Fibroblast of lung (primary cell): ENCODE measurements at places on chromosomes 11 and 22. TPM values are rescaled to one million over a fixed set of nuclear protein-coding genes. Genes with fewer than 3 reads are reported as not detected.

GRCh38 chr11:133598906-133599305, 66.6 kb upstream of the OPCML start:
- no peak overlapping the region for H3K4me3 ChIP-seq
- no peak overlapping the region for H3K27ac ChIP-seq
- no peaks in the 10 kb centered on the region for H3K36me3 ChIP-seq
- no peaks in the 10 kb centered on the region for H3K27me3 ChIP-seq

GRCh38 chr11:67400942-67401494, 640 bp downstream of the PPP1CA start:
- peaks cover 20% of the 10 kb centered on the region for H3K36me3 ChIP-seq
- no peak for DNase-seq
- peak overlapping the region; percentile 89 for H3K27ac ChIP-seq
- H3K4me1 ChIP-seq, result peaks cover 6% of the 10 kb centered on the region

DNA sequence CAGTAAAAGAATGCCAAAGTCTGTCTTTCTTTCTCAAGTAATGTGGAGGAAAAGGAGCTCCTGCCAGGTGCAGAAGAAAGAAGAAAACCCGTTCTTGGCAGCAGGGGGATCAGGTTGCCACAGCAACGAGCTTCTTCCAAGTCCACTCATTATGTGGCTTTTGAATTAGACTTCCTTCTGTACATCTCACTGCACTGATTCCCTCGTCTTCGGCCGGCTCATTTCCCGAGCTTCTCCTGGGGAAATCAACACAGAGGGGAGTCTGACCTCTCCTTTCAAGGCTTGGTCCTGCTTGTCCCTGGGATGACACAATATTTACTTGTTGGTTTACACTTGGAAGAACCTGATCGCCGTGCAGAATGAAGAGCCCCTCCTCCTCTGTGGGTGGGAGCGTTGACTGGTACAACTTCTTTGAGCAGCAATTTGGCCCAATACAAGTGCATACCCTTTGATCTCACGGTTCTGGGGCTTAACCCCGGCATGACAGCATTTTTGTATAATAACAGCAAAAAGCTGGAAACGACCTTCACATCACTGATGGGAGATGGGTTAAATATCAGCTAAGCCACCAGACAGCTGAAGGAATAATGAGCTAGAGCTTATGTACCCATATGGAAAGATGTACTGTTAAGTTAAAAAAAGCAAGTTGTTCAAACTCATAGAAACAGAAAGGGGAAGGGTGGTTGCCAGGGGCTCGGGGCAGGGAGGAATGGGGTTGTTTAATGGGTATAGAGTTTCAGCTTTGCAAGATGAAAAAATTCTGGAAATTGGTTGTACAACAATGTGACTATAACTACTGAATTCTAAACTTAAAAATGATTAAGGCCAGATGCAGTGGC, 35.4 kb downstream of the MCHR1 start:
- H3K4me1 ChIP-seq, result peaks cover 9% of the 10 kb centered on the region
- no peak overlapping the region for H3K27ac ChIP-seq
- H3K36me3 ChIP-seq, result no peaks in the 10 kb centered on the region
- H3K27me3 ChIP-seq, result no peaks in the 10 kb centered on the region
- peak; percentile 90 for DNase-seq
- no peak overlapping the region for H3K4me3 ChIP-seq

- no peak for DNase-seq
- peaks cover 10% of the 10 kb centered on the region for H3K27me3 ChIP-seq
- no peaks in the 10 kb centered on the region for H3K36me3 ChIP-seq
- no peak overlapping the region for H3K4me3 ChIP-seq
These were observed 22.8 kb downstream of the PIM3 start for GRCh38 chr22:49983148-49984042.

- H3K4me3 ChIP-seq, result no peak overlapping the region
- peaks cover 15% of the 10 kb centered on the region for H3K4me1 ChIP-seq
- DNase-seq, result peak; percentile 24
- no peak overlapping the region for H3K27ac ChIP-seq
These were observed 2.7 kb downstream of the TMEM123 start for GRCh38 chr11:102449651-102450570.

- no peak overlapping the region for H3K27ac ChIP-seq
- no peaks in the 10 kb centered on the region for H3K4me1 ChIP-seq
- H3K36me3 ChIP-seq, result no peaks in the 10 kb centered on the region
- no peak overlapping the region for H3K4me3 ChIP-seq
These were observed 47.2 kb upstream of the ADA2 start for GRCh38 chr22:17266251-17266971.

DNA sequence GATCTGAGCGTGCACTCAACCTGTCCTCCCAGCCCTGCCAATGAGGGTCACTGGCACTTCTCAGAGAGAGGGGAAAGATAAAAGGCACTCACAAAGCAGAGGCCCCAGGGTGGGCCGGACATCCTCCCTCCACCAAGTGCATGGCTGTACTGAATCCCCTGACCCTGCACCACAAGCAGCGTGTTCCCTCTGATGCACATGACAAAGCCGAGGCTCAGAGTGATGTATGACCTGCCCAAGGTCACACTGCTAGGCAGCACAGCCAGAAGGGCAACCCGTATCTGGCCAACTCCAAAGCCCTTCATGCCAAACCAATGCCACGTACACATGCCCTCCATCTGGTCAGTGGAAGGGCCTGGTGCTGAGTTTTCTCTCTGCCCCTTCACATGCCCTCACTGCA, 22.1 kb downstream of the SPATA19 start:
- DNase-seq, result no peak
- no peak overlapping the region for H3K4me3 ChIP-seq
- no peaks in the 10 kb centered on the region for H3K4me1 ChIP-seq
- H3K27me3 ChIP-seq, result no peaks in the 10 kb centered on the region

- H3K27ac ChIP-seq, result no peak overlapping the region
- no peak overlapping the region for H3K4me3 ChIP-seq
- no peak for DNase-seq
- H3K27me3 ChIP-seq, result no peaks in the 10 kb centered on the region
These were observed 70.7 kb downstream of the PAK1 start for GRCh38 chr11:77403211-77403610.

DNA sequence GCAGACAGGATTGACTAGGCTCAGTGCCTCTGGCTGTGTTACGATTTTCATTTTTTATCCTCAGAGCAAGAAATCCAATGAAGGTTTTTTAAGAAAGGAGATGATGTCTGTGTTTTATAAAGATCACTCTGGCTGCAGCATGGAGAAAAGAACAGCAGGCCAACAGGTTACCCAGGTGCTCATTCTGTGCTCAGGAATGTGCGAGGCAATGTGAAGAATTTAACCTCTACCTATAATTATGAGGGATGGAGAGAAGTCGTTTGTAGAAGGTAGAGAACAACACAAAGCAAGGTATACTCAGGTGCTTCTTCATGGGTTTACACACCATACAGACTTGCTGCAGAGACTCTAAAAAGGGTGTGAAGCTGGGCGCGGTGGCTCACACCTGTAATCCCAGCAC, 10.0 kb upstream of the RTCB start:
- no peaks in the 10 kb centered on the region for H3K36me3 ChIP-seq
- H3K4me3 ChIP-seq, result no peak overlapping the region
- no peaks in the 10 kb centered on the region for H3K4me1 ChIP-seq
- no peak for DNase-seq

DNA sequence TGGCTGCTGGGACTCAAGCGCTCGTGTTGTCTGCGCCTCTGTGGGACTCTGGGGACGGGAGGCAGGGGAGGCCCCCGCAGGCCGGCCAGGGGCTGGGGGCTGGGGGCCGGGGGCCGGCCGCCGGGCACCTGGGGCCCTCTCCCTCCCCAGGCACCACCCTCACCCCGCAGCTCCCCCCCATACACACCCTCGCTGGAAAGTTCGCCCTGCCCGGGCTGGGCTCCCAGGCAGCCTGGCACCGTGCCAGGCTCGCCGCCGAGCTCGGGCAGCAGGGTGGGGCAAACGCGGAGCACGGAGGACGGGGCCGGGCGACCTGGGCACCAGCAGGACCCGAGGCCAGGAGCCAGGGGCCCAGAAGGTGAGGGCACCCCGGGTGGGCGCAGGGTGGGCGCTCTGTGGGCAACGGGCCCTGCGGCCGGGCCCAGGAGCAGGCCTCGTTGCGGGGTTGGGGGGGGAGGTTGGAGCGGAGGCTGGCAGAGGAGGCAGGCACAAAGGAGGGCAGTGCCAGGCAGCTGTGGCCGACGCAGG, 76.7 kb upstream of the WNT7B start:
- peak overlapping the region; percentile 79 for H3K27ac ChIP-seq
- peaks cover 24% of the 10 kb centered on the region for H3K4me1 ChIP-seq
- no peaks in the 10 kb centered on the region for H3K36me3 ChIP-seq

- DNase-seq, result no peak
- H3K4me1 ChIP-seq, result no peaks in the 10 kb centered on the region
- peaks cover 3% of the 10 kb centered on the region for H3K27me3 ChIP-seq
- H3K4me3 ChIP-seq, result no peak overlapping the region
These were observed 15.9 kb upstream of the P2RY2 start for GRCh38 chr11:73201888-73202780.

- H3K4me1 ChIP-seq, result no peaks in the 10 kb centered on the region
- H3K27me3 ChIP-seq, result no peaks in the 10 kb centered on the region
- H3K4me3 ChIP-seq, result no peak overlapping the region
- DNase-seq, result no peak
These were observed 4.4 kb downstream of the MTMR3 start for GRCh38 chr22:29887358-29887757.

GRCh38 chr11:64745521-64746328, 1.8 kb upstream of the RASGRP2 start:
- no peak overlapping the region for H3K27ac ChIP-seq
- DNase-seq, result peak; percentile 49
- no peaks in the 10 kb centered on the region for H3K36me3 ChIP-seq
- H3K27me3 ChIP-seq, result peaks cover 18% of the 10 kb centered on the region
- no peak overlapping the region for H3K4me3 ChIP-seq

- no peak overlapping the region for H3K27ac ChIP-seq
- no peak for DNase-seq
- no peaks in the 10 kb centered on the region for H3K4me1 ChIP-seq
- peaks cover 7% of the 10 kb centered on the region for H3K27me3 ChIP-seq
- H3K36me3 ChIP-seq, result no peaks in the 10 kb centered on the region
- no peak overlapping the region for H3K4me3 ChIP-seq
These were observed 120.8 kb downstream of the NECTIN1 start for GRCh38 chr11:119608201-119608600.

GRCh38 chr11:73404506-73405145, 28.4 kb downstream of the RELT start:
- no peak overlapping the region for H3K4me3 ChIP-seq
- no peak overlapping the region for H3K27ac ChIP-seq
- H3K4me1 ChIP-seq, result no peaks in the 10 kb centered on the region
- no peak for DNase-seq
- H3K27me3 ChIP-seq, result no peaks in the 10 kb centered on the region

- no peak overlapping the region for H3K4me3 ChIP-seq
- H3K36me3 ChIP-seq, result no peaks in the 10 kb centered on the region
- H3K4me1 ChIP-seq, result no peaks in the 10 kb centered on the region
- no peak overlapping the region for H3K27ac ChIP-seq
- DNase-seq, result no peak
These were observed 15.0 kb upstream of the ALX4 start for GRCh38 chr11:44324749-44325525.

DNA sequence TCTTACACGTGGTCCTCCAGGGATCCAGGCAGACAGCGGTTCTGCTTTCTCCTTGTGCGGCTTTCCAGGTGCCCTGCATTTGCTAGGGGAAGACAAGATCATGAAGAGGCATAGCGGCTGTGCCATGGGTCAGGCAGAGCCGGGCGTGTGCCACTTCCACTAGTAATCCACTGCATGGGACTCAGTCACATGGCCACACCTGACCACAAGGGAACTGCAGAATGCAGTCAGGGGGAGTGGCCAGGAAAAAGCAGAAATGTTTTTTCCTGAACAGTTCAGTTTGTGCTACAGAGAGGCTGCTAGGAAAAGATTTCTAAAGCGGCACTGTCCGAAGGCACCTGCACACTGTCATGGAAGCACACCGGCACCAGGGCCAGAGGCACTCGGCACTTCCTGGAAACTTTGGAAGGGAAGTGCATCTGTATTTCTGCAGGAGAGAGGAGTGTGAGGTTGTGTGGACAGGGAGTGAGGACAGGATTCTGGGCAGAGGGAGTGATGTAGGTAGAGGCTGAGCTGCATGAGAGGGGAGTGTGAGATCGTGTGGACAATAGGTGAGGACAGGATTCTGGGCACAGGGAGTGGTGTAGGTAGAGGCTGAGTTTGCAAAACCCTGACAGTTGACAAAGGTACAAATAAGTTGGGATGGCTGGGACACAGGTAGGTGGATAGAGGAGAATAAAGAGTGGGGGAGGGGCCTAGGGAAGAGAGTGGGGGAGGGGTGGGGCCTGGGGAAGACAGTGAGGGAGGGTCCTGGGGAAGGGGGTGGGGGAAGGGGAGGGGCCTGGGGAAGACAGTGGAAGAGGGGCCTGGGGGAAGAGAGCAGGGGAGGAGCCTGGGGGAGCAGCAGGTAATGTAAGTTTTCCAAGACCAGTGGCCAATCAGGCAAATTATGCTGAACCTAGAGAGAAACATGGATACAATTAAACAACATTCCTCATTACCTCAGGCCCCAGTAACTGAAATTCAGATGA, 1436.3 kb downstream of the TBC1D22A start:
- no peak overlapping the region for H3K4me3 ChIP-seq
- H3K27ac ChIP-seq, result no peak overlapping the region
- H3K4me1 ChIP-seq, result no peaks in the 10 kb centered on the region
- H3K36me3 ChIP-seq, result no peaks in the 10 kb centered on the region
- no peak for DNase-seq

DNA sequence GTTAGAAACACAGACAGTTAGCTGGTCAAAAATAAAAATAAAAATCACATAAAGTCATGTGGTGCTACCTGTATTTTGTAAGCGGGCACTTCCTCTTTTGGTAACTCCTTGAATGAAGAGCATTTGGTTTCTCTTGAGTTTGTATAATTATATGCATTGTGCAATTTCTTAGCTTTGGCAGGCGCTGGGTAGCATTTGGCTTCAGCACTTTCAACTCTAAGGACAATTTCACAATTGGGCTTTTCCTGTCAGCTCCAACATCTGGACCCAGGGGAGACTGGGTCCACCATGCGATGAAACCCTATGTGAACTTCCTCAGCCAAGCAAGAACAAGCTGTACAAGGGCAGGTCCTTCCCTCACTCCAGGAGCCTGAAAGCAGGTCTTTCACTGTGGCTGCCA, 169.1 kb downstream of the RRAS2 start:
- no peaks in the 10 kb centered on the region for H3K36me3 ChIP-seq
- H3K4me1 ChIP-seq, result no peaks in the 10 kb centered on the region
- no peaks in the 10 kb centered on the region for H3K27me3 ChIP-seq
- no peak overlapping the region for H3K27ac ChIP-seq
- DNase-seq, result no peak

NXPE1 gene
- total RNA-seq, result not detected in 2 replicates

DNAJB7 gene
- total RNA-seq, result not detected in 2 replicates

OSBP2 gene
- 0.51 and 3.8 TPM in 2 replicates for total RNA-seq

PAMR1 gene
- 159 and 189 TPM in 2 replicates for total RNA-seq

KCTD17 gene
- total RNA-seq, result 19.3 and 19.5 TPM in 2 replicates

IGSF9B gene
- under 0.01 and 0.26 TPM in 2 replicates for total RNA-seq

NPAS4 gene
- total RNA-seq, result not detected in 2 replicates

FBXO7 gene
- 39.5 and 51.2 TPM in 2 replicates for total RNA-seq

GSC2 gene
- total RNA-seq, result not detected in 2 replicates

CNTF gene
- 0.77 and 1.2 TPM in 2 replicates for total RNA-seq

OR2AT4 gene
- not detected in 2 replicates for total RNA-seq

SLC22A12 gene
- total RNA-seq, result not detected in 2 replicates
